ENCODE measurements at places on chromosomes 11 and 22. TPM values are rescaled to one million over a fixed set of nuclear protein-coding genes. Genes with fewer than 3 reads are reported as not detected.

Gene VWCE
- 1.2 TPM for total RNA-seq

Gene EWSR1
- total RNA-seq, result 214 TPM

Gene PICALM
- total RNA-seq, result 244 TPM

Gene HEPHL1
- total RNA-seq, result not detected

Gene POTEH
- not detected for total RNA-seq

Gene RIMBP3C
- 0.22 TPM for total RNA-seq

Gene APLNR
- total RNA-seq, result 5.3 TPM

Gene SLC17A6
- total RNA-seq, result not detected

Gene CALCB
- 0.22 TPM for total RNA-seq

Gene OR8B4
- total RNA-seq, result not detected

Gene CCS
- total RNA-seq, result 40.7 TPM

Gene C11orf87
- not detected for total RNA-seq

Gene OR52N4
- 0.60 TPM for total RNA-seq

Gene HTR3B
- 0.16 TPM for total RNA-seq

Gene PRRG4
- 18.4 TPM for total RNA-seq

Gene PNPLA5
- total RNA-seq, result not detected

Gene KCNJ11
- 4.8 TPM for total RNA-seq

Gene ACRV1
- not detected for total RNA-seq

Gene RAPSN
- total RNA-seq, result 0.41 TPM

Gene CAVIN3
- 58.1 TPM for total RNA-seq

Gene ASPHD2
- 4.5 TPM for total RNA-seq

Gene OR52H1
- total RNA-seq, result 0.57 TPM

Gene RASD2
- 3.4 TPM for total RNA-seq

Gene MED19
- 15.2 TPM for total RNA-seq

Gene OAF
- total RNA-seq, result 48.2 TPM

Gene OR5B21
- not detected for total RNA-seq

Gene MMP1
- total RNA-seq, result 0.82 TPM

Gene UBQLN3
- total RNA-seq, result 0.35 TPM

Gene MTA2
- total RNA-seq, result 71.8 TPM

Gene CASP5
- total RNA-seq, result 0.91 TPM

Gene LAYN
- 7.6 TPM for total RNA-seq
